ENCODE measurements at places on chromosomes 5 and 9.

GRCh38 chr9:104833696-104834095, 69.8 kb downstream of the NIPSNAP3B start:
- DNase-seq, result no peak

DNA sequence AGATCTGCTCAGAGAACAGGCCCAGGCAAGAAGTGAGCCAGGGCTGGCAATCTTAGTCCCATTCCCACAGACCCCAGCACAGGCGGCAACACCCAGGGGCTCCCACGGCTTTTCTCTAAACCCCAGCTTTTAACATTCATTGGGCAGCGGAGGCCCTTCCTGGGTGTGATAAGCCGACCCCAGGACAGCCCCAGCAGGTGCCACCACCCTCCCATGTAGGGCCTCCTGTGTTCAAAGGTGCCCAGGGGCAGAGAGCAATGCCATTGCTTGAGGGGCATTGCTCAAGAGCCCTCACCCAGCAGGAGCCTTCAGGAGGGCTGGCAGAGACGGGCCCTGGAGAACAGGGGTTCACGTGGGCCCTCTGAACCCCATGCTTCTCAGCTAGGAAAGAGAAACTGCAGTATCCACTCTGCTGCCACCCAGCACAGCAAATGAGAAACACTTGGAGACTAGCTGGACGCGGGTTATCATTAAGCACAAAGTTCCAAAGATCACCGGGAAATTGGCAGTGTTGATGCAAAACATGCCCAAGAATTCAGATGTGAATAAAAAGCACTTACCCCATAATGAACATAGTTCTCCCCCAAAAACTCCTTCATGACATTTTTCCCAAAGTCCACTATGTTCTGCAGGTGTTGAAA, 13.9 kb downstream of the IPPK start:
- DNase-seq, result no peak

- DNase-seq, result no peak
These were observed 960 bp downstream of the CANX start for GRCh38 chr5:179699616-179700237.

DNA sequence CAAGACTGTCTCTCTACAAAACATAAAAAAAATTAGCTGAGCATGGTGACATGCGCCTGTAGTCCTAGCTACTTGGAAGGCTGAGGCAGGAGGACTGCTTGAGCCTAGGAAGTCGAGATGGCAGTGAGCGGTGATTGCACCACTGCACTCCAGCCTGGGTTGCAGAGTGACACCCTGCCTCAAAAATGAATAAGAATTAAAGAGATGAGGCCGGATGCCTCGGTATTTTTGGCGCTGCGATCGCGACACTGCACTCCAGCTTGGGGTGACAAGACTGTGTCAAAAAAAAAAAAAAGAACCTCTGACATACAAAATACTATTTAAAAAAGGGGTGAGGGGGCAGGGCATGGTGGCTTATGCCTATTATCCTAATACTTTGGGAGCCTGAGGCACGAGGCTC, 7.3 kb downstream of the GPBP1 start:
- no peak for DNase-seq

DNA sequence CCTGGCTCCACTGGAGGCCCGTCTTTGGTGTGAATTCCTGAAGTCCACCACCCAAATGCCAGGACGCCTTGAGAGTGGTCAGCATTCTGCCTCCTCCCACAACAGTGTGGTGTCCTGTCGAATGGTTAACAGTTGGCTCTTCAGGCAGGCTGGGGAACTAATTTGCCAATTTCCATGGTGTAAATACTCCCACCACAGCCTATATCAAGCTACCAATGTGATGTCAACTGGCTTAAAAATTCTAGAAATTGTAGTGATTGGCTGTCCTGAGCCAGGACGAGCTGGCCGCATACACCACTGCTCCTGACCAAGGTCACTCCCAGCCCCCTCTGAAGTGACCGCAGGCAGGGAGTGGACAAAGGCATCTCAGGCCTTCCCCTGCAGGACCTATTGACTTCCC, 11.1 kb downstream of the UNC5A start:
- no peak for DNase-seq

DNA sequence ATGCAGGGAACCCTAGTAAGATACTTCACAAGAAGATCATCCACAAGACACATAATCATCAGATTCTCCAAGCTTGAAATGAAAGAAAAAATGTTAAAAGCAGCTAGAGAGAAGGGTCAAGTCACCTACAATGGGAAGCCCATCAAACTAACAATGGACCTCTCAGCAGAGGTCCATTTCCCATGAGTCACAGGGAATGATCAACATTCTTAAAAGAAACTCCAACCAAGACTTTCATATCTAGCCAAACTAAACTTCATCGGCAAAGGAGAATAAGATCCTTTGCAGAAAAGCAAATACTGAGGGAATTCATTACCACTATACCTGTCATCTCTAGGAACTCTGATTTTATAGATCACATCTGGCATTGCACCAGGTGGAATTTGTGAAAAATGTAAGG, 52.9 kb upstream of the SPATA31E1 start:
- no peak for DNase-seq

- DNase-seq, result no peak
These were observed 148.3 kb downstream of the GAPVD1 start for GRCh38 chr9:125409637-125410521.

- DNase-seq, result no peak
These were observed 72.7 kb downstream of the LURAP1L start for GRCh38 chr9:12847561-12847960.

GRCh38 chr5:20359377-20359776, 371.4 kb upstream of the CDH18 start:
- no peak for DNase-seq

DNA sequence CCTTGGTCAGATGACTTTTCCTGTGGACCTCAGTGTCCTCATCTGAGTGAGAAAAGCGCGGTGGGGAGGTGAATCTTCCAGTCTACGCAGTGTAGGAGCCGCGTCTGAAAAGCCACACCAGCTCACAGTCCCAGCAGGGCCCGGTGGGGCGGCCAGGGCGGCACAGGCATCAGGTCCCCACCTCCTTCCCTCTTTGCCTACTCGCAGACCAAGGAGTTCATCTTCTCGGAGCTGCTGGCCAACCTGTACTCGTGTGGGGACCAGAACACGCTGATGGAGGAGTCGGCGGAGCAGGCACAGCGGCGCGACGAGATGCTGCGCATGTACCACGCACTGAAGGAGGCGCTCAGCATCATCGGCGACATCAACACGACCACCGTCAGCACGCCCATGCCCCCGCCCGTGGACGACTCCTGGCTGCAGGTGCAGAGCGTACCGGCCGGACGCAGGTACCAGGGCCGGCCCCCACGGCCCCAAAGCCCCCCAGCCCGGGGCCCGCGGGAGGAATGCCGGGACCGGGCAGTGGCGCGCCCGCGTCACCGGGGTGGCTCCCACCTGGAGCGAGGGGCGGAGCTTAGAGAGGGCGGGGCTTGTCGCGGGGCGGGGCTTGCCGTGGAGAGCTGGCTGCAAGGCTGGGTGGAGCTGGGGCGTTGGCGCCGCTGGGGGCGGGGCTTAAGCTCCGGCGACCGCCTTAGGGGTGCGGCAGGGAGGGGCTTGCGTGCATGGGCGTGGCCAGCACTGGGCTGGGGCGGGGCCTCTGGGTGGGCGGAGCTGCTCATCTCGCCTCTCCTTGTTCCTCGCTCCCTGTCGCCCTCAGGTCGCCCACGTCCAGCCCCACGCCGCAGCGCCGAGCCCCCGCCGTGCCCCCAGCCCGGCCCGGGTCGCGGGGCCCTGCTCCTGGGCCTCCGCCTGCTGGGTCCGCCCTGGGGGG, 25.6 kb downstream of the GOLGA2 start:
- DNase-seq, result no peak

DNA sequence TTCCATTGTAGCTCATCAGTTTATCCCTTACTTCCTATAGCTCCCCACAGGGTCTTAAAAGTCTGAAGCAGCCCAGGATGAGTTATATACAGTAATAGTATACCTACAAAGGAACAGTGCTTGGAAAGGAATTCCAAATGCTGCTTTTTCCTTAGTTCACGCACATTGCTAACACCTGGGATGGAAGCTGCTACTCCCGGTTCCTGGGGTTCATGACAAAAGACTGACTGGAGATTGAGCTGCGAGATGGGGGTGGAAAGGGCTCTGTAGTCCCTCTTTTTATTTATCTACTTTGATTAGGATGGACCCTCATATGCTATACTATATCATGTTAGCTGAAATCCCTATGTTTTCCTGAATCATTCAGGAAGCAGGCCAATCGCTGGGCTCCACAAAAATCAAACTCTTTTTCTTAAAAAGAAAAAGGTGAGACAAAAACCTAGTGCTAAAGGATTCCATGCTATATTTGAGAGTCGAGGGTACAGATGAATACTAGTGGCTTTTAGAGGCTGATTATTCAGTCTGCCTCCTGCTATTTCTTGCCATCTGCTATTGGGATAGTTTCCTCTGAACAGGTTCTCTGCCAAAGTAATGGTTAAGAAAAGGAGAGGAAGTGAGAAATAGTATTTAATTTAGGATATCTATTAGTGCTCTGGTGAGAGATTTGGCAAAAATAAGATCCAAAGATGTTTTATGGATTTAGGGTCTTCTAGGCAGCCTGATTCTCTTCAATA, 81.2 kb downstream of the MRPS27 start:
- peak; percentile 12 for DNase-seq

GRCh38 chr5:112914584-112914983, 7.4 kb downstream of the REEP5 start:
- DNase-seq, result no peak

Measured in DMS 273 treated with DMSO at 0.1 percent for 48 hours (cell line).